Endothelial cell of umbilical vein (primary cell): ENCODE measurements at places on chromosomes 4 and X. TPM values are rescaled to one million over a fixed set of nuclear protein-coding genes. Genes with fewer than 3 reads are reported as not detected.

Gene POU3F4
- total RNA-seq = not detected in 2 replicates

DNA sequence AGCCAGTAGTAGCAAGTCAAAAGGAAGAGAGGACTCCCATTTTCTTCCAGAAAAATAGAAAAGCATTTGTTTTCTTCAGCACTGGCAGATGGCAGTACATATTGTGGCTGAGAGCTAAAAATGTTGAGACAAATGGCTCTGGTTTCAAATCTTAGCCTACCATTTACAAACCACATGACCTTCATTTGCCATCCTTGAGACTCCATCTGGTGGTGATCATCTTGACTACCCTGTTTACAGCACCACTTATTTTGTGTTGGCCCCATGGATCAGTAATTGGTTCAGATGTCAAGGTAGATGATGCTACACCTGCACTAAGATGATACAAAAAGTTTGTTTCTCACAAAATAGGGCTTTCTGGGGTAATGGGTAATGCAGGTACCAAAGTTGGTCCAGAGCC is 951.8 kb upstream of the IGFBP7 start:
- no peak for DNase-seq
- no peak overlapping the region for H3K4me3 ChIP-seq
- no peaks in the 10 kb centered on the region for H3K4me1 ChIP-seq
- H3K36me3 ChIP-seq = no peaks in the 10 kb centered on the region

- no peak overlapping the region for H3K4me3 ChIP-seq
- H3K36me3 ChIP-seq = peaks cover 2% of the 10 kb centered on the region
- DNase-seq = no peak
- peaks cover 7% of the 10 kb centered on the region for H3K4me1 ChIP-seq
- no peaks in the 10 kb centered on the region for H3K27me3 ChIP-seq
These were observed 31.5 kb downstream of the SMS start for GRCh38 chrX:21972046-21972445.

Gene JCHAIN
- total RNA-seq = not detected in 2 replicates
